Gastrocnemius medialis (tissue), 4 donors: ENCODE measurements at places on chromosomes 12 and 14. TPM values are rescaled to one million over a fixed set of nuclear protein-coding genes. Genes with fewer than 3 reads are reported as not detected.

TCL1A gene
- not detected for total RNA-seq

DHRS2 gene
- total RNA-seq = not detected

ALG10 gene
- total RNA-seq = 3.3 TPM

BCL7A gene
- 9.8 TPM for total RNA-seq

- no peaks in the 10 kb centered on the region for H3K36me3 ChIP-seq
- no peak for DNase-seq
- H3K27ac ChIP-seq = no peak overlapping the region
- H3K4me1 ChIP-seq = no peaks in the 10 kb centered on the region
- H3K27me3 ChIP-seq = no peaks in the 10 kb centered on the region
Measured at GRCh38 chr12:23525450-23526072, 423.9 kb downstream of the SOX5 start.

GRCh38 chr14:49019467-49020115 lies 566.6 kb downstream of the RPS29 start:
- no peaks in the 10 kb centered on the region for H3K4me1 ChIP-seq
- H3K4me3 ChIP-seq = no peak overlapping the region
- H3K27ac ChIP-seq = no peak overlapping the region
- DNase-seq = no peak
- no peaks in the 10 kb centered on the region for H3K27me3 ChIP-seq
- H3K36me3 ChIP-seq = no peaks in the 10 kb centered on the region

DNA sequence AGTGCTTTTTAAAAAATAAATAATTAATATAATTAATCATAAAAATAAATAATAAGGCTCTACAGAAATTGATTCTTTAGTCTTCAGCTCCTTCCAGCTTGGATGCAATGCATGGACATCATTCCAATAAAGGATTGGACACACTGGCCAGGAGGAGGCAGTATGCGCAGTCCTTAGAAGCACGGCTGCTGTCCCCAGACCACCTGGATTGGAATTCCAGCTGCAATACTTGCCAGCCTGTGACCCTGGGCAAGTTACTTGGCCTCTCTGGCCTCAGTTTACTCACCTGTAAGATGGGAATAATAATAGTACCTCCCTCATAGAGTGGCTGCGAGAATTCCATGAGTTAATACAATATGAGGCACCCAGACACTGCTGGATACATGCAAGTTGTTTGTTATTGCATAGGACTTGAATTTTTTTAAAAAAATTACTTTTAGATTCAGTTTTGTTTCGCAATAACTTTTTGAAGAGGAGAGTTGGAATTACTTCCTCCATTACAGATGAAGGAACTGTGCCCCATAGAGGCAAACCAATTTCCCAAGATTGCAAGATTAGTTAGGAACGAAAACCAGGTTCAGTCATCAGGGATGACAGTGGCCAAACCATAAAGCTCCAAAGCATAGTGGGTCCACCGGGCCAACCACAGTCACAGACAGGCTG lies 12.2 kb downstream of the RPH3A start:
- DNase-seq = no peak
- H3K27ac ChIP-seq = no peak overlapping the region
- H3K36me3 ChIP-seq = no peaks in the 10 kb centered on the region
- no peak overlapping the region for H3K4me3 ChIP-seq
- peaks cover 5% of the 10 kb centered on the region for H3K27me3 ChIP-seq

DNA sequence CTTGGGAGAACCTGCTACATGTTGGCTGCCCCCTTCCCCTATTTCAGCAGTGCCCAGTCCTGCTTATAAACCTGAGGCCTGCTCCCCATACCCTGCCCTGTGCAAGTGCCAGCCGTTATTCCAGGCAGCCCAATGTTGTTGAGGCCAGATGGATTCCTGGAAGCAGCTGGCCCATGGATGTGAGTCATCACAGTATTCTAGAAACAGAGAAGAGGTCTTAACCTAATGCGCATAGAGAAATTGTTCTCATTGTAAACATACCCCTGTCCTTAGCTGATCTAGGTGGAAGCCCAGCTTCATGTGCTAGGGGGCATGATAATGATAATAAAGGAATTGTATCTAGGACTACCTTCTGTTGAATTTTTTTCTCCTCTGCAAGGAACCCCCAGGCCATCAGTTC lies 69.7 kb downstream of the TSPAN11 start:
- H3K27ac ChIP-seq = no peak overlapping the region
- H3K4me1 ChIP-seq = no peaks in the 10 kb centered on the region
- no peaks in the 10 kb centered on the region for H3K36me3 ChIP-seq

GRCh38 chr12:108629151-108629550 lies 4.5 kb downstream of the SELPLG start:
- no peaks in the 10 kb centered on the region for H3K36me3 ChIP-seq
- H3K4me1 ChIP-seq = no peaks in the 10 kb centered on the region
- no peak overlapping the region for H3K27ac ChIP-seq

DNA sequence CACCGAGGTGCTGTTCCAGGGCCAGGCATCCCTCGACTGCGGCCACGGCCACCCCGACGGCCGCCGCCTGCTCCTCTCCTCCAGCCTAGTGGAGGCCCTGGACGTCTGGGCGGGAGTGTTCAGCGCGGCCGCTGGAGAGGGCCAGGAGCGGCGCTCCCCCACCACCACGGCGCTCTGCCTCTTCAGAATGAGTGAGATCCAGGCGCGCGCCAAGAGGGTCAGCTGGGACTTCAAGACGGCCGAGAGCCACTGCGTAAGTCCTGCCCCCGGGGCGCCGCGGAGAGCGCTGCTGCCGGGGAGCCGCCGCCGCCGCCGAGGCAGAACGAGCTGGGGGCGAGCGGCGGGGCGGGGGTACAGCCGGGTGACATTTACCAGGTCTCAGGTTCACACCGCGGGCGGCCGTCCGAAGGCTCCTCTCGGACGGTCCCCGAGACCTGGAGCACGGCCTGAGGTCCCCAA lies 1.4 kb downstream of the PLXNC1 start:
- peaks cover 23% of the 10 kb centered on the region for H3K27me3 ChIP-seq
- DNase-seq = no peak
- H3K36me3 ChIP-seq = no peaks in the 10 kb centered on the region
- no peak overlapping the region for H3K27ac ChIP-seq

DNA sequence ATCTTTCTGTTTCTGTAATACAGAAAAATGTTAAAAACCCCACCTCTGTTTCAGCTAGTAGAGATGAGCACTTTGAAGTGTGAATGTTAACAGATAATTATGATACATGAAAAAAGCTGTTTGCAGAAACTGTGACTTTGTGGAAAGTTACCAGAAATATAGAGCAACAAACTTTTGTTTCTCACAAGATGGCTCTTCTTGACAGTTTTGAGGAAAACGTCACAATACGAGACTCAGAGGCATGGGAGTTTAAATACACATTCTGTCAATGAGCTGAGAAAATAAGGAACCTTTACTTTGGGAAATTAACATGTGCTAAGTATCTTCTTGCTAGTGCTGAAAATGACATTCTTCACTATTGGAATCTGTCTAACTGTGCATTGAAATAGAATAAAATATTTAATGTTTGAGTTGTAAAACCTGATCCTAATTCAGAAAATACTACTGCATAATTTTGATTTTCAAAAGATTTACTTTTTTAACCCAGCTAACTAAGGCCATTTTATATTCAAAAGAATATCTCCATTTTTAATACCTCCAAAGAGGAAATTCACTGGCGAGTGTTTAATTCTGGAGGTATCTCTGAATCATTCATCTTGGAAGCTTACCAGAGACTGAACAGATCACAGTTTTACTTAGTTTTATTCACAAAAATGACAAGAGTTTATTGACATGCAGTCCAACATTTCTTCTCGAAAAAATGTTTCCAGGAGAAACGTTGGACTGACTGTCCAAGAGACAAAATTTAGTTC lies 308.9 kb upstream of the LRFN5 start:
- no peaks in the 10 kb centered on the region for H3K4me1 ChIP-seq
- H3K27me3 ChIP-seq = no peaks in the 10 kb centered on the region
- no peaks in the 10 kb centered on the region for H3K36me3 ChIP-seq
- H3K27ac ChIP-seq = no peak overlapping the region
- DNase-seq = no peak
- H3K4me3 ChIP-seq = no peak overlapping the region

DNA sequence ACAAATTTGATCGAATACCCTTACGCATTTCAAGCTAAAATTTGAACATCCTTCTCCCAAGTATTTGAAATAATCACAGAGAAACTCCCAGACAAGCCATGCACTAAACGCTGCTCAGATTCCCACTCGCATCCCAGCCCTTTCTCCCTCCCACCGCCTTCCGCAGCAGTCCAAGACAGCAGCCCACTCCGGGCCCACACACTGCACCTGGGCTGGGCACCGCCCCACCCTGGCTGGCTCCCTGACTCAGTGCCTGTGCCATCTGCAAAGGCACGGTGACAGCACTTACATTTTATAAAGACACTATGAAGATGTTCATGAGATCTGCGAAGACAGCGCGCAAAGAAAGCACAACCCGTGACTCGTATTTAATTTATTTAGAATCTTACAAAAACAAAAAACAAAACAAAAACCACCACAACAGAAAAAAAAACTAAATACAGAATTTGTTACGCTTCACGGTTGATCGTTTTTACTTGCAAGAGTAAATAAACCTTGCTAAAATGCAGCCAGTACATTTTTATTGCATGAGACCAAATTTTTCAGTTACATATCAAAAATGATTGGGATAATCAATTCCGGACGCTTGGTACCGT lies 17.2 kb upstream of the CDK2AP1 start:
- no peaks in the 10 kb centered on the region for H3K4me1 ChIP-seq
- H3K27me3 ChIP-seq = no peaks in the 10 kb centered on the region
- no peaks in the 10 kb centered on the region for H3K36me3 ChIP-seq
- DNase-seq = no peak
- H3K27ac ChIP-seq = no peak overlapping the region
- no peak overlapping the region for H3K4me3 ChIP-seq

DNA sequence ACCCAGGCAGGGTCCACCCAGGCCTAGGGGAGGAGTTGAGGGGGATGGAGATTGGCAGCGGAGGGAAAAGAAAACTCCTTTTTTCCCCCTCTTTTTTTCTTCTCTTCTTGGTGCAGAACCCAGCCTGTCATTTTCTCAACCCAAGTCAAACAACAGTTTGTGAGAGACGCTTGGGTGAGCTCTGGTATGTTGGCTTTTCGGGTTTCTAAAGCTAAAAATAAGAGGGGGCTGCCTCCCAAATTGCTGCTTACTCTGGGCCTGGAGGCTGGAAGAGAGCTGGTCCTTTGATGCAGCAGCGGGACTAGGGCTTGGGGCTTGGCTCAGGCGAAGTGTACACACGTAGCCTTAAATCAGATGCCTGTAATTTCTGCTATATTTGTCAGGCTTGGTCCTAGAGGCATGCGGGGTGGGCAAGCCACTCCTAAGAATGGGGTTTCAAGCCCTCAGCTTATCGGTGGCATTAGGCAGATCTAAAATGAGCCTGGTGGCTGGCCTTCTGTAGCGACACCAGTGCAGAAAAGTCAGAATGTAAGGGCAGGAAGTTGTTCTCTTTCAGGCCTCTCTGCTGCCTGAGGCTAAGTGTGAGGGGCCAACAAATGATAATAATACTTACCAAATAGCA lies 816 bp upstream of the SLC8A3 start:
- H3K4me3 ChIP-seq = peak overlapping the region; percentile 84
- peaks cover 25% of the 10 kb centered on the region for H3K4me1 ChIP-seq
- peak overlapping the region; percentile 93 for H3K27ac ChIP-seq
- DNase-seq = no peak
- no peaks in the 10 kb centered on the region for H3K27me3 ChIP-seq
- H3K36me3 ChIP-seq = no peaks in the 10 kb centered on the region

GRCh38 chr14:50353126-50353525 lies 41.0 kb downstream of the DMAC2L start:
- H3K4me1 ChIP-seq = peaks cover under 1% of the 10 kb centered on the region
- DNase-seq = no peak
- no peak overlapping the region for H3K4me3 ChIP-seq
- H3K36me3 ChIP-seq = no peaks in the 10 kb centered on the region
- no peak overlapping the region for H3K27ac ChIP-seq

GRCh38 chr12:96571101-96571862 lies 81.9 kb downstream of the CFAP54 start:
- H3K36me3 ChIP-seq = no peaks in the 10 kb centered on the region
- no peak overlapping the region for H3K27ac ChIP-seq
- DNase-seq = no peak
- H3K4me3 ChIP-seq = no peak overlapping the region

- H3K4me1 ChIP-seq = peaks cover 54% of the 10 kb centered on the region
- no peak overlapping the region for H3K27ac ChIP-seq
- no peak overlapping the region for H3K4me3 ChIP-seq
- no peak for DNase-seq
Measured at GRCh38 chr14:75655235-75655634, 5.4 kb downstream of the ERG28 start.

GRCh38 chr12:110355073-110355472 lies 48.4 kb downstream of the ANAPC7 start:
- H3K4me3 ChIP-seq = no peak overlapping the region
- DNase-seq = peak; percentile 49
- H3K27ac ChIP-seq = no peak overlapping the region
- H3K36me3 ChIP-seq = no peaks in the 10 kb centered on the region
- H3K27me3 ChIP-seq = no peaks in the 10 kb centered on the region

DNA sequence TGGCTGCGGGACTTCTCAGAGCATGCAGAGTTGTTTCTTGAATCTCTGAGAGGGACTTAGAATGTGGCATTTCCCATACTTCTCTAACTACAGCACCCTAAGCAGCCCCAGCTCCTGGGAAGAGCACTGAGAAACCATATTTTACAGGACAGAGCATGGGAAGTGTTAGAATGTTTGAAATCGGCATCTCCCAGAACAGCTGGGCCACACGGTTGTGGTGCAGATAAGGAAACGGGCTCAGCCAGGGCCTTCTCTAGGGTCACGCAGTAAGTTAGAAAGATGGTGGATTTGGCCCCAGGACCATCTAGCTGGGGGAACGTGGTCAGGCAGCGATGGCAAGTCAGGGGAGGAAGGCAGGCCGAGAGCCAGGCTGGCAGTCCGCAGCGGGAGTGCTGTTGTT lies 10.5 kb upstream of the HHIPL1 start:
- H3K27ac ChIP-seq = no peak overlapping the region
- H3K36me3 ChIP-seq = no peaks in the 10 kb centered on the region
- H3K4me1 ChIP-seq = no peaks in the 10 kb centered on the region
- no peaks in the 10 kb centered on the region for H3K27me3 ChIP-seq
- no peak overlapping the region for H3K4me3 ChIP-seq

DNA sequence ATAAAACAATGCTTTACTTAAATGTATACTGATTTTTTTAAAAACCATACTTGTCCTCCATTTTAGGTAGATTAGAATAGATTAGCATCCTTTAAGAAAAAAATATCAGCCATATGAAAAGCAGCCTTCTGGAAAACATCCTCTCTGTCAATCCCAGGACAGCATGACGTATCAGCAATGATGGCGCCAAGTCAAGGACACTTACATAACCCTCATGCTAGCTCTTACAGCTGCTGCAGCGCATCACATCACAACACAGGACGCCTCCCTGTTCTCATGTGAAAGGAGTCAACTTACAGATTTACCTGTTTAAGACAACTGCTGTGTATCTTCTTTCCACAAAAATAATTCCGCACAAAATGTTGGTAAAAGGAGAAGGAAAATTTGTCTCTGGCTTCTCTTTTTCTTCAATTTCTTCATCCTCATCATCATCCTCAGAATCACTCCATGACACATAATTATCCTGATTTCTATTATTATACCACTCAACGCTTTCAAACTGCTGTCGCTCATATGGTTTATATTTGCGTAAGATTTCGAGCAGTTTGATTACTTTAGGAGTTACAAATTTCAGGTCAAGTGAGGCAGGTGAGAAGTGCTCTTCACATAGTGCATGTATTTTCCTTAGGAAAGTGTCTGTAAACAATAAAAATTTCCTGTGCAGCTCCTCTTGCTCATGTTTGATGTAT lies 33.3 kb downstream of the DICER1 start:
- H3K4me3 ChIP-seq = no peak overlapping the region
- H3K36me3 ChIP-seq = no peaks in the 10 kb centered on the region
- no peaks in the 10 kb centered on the region for H3K27me3 ChIP-seq
- peaks cover 33% of the 10 kb centered on the region for H3K4me1 ChIP-seq
- peak; percentile 92 for DNase-seq

- H3K27me3 ChIP-seq = no peaks in the 10 kb centered on the region
- no peak overlapping the region for H3K4me3 ChIP-seq
- no peaks in the 10 kb centered on the region for H3K4me1 ChIP-seq
Measured at GRCh38 chr12:96044017-96044942, 8.9 kb upstream of the LTA4H start.
